Right cardiac atrium (tissue), 5 donors: ENCODE measurements at places on chromosomes 11 and 22. TPM values are rescaled to one million over a fixed set of nuclear protein-coding genes. Genes with fewer than 3 reads are reported as not detected.

DNA sequence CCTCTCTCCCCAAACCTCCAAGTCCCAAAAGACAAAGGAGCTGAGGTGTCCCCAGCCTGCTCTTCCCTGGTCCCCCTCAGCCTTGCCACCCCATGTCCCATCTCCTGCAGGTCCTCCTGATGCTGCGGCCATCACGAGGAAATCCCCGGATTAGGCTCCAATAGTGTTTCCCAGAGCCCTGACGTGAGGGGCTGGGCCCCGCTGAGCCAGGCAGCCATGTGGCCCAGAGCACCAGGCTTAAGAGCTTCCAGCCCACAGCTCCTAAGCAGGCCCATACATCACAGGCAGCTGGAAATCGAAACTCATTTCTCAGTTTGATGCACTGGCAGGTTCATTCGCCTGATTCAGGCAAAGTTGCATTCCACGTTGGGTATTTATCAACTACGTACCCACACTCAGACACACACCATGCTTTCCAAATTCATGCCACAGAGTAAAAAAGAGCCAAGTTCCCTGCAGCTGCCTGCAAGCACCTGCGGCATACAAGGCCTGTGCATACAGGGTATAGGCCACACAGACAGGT is 114.2 kb downstream of the CHST1 start:
- DNase-seq, result no peak

GRCh38 chr11:13955971-13956421 is 6.5 kb upstream of the SPON1 start:
- DNase-seq, result peak; percentile 59

- DNase-seq, result no peak
These were observed 24.6 kb upstream of the LRRC32 start for GRCh38 chr11:76695133-76695532.

DNA sequence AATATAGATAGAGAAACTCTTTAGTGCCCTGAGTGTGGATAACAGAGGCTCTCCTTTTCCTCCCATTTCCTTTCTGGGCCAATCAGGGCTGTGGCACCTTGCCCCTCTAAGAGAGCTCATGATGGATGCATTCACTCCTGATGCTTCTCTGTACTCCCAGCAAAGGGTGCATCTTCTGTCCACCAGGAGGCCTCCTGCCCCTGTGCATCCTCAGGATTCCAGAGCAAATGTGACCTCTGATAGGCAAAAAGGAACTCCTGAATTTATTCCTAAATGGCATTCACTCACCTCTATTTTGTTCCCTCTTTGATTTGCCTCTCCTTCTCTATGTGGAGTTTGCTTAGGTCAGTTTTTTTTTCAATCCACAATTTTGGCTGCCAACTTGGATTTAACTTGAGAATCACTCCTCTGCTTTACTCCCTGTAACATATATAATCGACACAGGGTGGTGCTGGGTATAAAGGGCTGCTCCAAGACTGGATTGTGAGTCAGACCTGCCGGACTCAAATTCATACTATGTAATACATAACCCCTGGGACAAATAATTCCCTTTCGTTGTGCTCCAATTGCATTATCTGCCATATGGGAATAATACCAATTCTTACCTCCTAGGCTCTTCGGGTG is 1.1 kb upstream of the MRGPRX4 start:
- DNase-seq, result no peak

GRCh38 chr11:74468058-74468457 is 709 bp upstream of the KCNE3 start:
- DNase-seq, result no peak

DNA sequence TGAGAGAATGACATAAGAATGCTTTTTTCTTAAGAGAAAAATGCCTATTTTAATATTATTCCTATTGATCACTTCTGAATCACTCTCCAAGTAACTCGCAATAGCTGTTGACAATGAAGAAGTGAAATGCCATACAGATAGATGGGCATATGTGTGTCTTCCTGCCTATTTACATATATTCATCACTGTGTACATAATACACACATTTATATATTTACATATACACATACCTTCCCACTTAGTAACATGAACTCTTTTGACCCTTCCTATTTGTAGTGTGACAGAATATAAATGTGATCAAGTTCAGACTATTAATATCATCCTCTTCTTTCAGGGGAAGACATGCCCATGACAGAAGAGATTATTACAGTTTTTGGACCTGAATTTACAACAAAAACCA is 756.7 kb downstream of the DLG2 start:
- DNase-seq, result no peak

- DNase-seq, result no peak
These were observed 100.8 kb upstream of the CLPB start for GRCh38 chr11:72535194-72535547.

DNA sequence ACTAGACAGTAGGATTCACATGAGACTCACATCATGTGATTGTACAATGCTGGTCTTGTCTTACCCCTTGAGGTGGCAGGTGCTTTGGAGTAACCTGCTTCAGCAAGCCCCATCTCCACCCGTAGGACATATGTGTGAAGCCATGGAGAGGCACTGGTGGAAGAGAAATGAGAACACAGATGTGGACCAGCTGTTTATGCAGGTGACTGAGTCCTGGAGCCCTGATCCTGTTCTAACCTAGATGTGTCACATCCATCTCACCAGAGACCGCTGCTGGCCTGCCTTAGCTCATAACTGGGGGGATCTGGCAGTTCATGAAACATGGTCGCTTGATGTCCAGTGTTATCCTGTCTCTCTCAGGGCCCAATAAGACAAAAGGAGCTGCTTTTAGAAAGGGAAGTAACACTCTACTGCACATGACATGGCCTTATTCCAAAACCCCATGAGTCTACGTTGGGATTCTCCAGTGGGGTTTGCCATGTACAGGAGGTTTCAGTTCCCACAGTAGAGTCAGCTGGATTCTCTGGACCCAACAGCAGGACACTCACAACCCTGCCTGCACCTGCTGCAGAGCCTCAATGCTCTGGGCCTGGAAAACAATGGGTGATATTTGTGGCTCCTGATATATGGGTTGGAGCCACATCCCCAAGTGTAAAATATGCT is 62.0 kb downstream of the GGTLC2 start:
- no peak for DNase-seq

DNA sequence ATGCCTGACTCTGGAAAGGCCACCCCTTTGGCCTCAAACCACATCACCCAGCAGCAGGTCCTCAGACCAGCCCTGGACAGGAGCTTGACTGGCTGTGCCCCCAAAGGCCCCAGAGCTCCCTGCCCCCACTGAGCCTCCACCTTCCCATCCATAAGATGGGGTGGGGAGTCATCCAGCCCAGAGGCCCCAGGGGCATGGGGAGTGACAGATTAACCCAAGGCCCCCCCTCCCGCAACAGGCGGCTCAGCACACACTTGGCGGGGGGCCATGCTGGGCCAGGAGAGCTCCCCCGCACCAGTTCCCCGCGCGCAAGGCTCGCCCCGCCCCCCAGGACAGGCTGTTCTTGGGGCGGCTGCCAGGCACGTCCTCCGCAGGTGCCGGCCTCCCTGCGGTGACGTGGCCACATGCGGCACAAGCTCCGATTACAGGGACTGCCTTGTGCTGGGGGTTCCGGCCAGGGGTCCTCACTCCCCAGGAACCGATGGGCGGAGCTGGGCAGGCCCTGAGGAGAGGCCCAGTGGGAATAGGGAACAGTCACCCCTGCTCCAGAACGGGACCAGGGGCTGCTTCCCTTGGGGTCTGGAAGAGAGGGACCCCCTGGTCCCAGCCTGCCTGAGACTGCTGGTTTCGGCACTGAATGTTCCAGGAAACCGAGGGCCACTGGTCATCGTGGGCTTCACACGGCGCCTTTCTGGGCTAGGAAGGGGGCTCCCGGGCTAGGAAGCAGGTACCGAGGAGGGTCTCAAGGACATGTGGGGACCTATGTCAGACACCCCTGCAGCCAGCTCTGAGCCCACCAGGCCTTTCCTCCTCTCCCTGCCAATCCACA is 5.1 kb upstream of the CDKN1C start:
- DNase-seq, result peak; percentile 91

- DNase-seq, result no peak
These were observed 269.4 kb downstream of the CADM1 start for GRCh38 chr11:115234794-115235193.

GRCh38 chr22:38110008-38110862 is at the start of gene BAIAP2L2:
BAIAP2L2 (minus strand) TSS chr22:38110684; CDS start chr22:38110525, 159 bp downstream.
- DNase-seq, result no peak

- DNase-seq, result peak; percentile 36
These were observed 63.1 kb downstream of the ARFGAP3 start for GRCh38 chr22:42793848-42794405.

DNA sequence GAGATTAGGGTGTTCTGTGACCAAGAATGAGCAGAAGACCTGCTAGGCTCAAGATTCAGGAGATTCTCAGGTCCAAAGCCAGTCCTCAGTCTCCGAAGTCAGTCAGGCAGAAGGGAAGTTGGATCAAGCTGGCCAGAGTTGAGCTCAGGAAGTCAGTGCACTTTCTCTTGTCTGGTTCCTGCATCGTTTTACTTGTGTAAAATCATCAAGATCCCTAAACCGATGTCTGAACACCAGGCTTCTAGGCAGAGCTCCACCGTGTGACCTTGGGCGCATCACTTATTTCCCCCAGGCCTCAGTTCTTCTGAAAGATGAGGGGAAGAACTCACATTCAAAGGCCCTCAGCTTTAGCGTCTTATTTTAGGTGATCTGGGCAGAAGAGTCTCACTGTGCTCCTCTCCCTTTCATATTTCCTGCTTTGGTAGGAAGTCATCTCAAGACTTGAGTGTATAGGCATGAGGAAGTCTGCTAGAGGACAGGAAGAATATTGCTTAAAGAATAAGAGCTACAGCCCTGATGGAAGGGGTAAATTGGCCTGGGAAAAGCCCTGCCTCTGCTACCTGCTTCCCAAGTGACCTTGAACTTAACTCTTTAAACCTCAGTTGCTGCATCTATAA is 20.2 kb downstream of the NF2 start:
- no peak for DNase-seq

DNA sequence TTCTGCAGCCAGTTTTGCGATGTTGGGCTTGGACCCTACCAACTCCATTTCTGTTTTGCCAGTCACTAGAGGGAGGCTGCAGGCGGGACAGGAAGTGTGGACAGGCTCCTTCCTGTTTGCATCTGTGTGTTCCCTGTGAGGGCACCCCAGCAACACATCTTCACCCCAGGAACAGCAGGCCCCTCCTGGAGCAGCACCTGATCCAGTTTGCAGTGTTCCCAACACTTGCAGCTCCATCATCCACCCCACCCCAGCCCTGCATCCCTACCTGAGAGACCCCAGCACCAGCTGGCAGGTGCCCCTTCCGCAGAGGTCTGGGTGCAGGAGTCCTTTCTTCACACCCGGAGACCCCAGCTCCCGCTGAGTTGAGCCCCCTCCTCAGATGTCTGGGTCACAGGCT is 7.4 kb upstream of the VSIG10L2 start:
- no peak for DNase-seq

DNA sequence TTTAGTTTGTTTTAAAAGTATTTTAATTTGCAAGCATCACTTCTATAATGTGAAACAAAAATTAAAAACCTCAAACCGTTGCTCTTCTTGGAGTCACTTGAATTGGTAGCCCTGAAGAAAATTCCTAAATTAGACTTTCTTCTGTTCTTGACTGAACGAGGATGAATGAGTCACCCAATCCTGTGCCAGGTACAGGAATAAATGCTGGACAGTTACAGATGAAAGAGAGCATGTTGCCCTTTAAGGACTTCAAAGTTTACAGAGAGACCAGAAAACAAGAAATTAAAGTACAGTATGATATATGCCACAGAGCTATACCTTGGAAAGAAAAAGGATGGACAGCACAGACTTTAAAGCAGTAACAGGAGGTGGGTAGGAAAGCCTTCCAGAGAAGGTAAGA is 41.3 kb upstream of the CXCR5 start:
- no peak for DNase-seq

DNA sequence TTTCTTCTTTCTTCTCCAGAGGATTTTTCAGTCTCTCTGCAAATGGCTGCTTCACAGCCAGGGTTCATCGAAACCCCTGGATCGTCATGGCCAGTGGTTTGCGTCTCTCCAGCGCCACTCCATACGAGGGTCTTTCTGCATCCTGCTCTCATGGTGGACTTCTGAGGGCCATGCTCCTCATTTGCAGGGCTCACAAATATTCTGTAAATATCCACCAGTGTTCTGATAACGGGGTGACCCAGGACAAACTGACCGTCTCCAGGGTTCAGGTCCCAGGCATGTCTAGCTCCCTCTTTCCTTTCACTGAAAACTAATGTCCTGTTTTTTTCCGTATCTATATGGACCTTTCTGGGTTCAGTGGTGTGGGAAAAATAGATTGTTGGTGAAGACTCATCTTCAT is 15.7 kb upstream of the VPREB1 start:
- DNase-seq, result no peak

DNA sequence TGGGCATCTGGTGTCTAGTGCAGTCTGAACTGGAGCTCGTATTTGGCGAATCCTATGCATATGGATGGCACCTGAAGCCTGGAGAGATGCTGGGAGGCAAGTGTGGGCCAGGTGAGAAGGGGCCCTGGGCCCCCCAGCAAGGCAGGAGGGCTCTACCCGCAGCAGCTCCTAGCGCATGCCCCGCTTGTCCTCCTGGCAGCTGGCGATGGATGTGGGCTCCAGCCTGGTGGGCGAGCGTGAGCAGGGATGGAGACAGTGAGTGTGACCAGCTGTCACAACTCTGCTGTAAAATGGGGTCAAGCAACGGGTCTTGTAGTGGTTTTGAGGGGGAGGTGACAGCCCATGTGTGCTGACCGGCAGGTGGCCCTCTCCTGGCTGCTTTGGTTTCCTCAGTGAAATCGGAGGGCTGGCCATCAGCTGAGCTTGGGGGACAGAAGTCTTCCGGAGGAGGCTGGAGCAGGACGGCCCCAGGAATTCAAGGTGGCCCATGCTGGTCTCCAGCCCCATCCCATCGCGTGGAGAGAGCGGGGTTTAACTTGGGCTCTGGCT is 12.0 kb downstream of the FRMD8 start:
- no peak for DNase-seq

- DNase-seq, result no peak
These were observed 1276.1 kb downstream of the LRRC4C start for GRCh38 chr11:40183073-40184064.

GRCh38 chr11:33575311-33575710 is 125.3 kb downstream of the C11orf91 start:
- no peak for DNase-seq

DNA sequence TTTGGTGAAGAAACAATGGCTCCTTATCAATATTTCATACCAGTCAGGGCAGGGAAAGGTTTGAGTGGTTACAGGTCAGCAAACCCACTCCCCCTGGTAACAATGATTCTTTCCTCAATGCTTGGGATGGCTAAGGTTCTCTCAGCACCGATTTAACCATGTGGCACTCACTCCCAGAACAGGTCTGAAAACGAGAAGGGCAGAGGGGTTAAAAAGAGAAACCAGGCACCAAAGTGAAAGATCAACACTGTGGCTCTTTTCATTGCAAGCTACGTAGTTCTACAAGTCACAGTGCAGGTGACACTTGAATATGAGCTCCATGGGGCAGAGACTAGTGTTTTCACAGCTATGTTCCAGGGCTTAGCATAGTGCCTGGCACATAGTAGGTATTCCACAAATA is 132.4 kb downstream of the PLEKHA7 start:
- no peak for DNase-seq

GRCh38 chr11:27861706-27862430 is 161.6 kb upstream of the BDNF start:
- DNase-seq, result no peak

BEST1 gene
- 4.6 TPM for total RNA-seq

TCN1 gene
- not detected for total RNA-seq

ANO5 gene
- total RNA-seq, result 81.3 TPM

FAU gene
- total RNA-seq, result 718 TPM

CCT8L2 gene
- total RNA-seq, result not detected

LRFN4 gene
- total RNA-seq, result 14.6 TPM

TRIM48 gene
- not detected for total RNA-seq

OR5A2 gene
- total RNA-seq, result not detected

CREB3L1 gene
- total RNA-seq, result 16.0 TPM

VSIG10L2 gene
- not detected for total RNA-seq

CASP5 gene
- not detected for total RNA-seq

BTBD18 gene
- not detected for total RNA-seq

OR5D16 gene
- not detected for total RNA-seq
